Stimulated activated CD4-positive, alpha-beta T cell treated with anti-CD3 and anti-CD28 coated beads, Interleukin-4, amount 100 ng/mL, for 4 hours (primary cell): ENCODE measurements at places on chromosomes 3 and 15.

DNA sequence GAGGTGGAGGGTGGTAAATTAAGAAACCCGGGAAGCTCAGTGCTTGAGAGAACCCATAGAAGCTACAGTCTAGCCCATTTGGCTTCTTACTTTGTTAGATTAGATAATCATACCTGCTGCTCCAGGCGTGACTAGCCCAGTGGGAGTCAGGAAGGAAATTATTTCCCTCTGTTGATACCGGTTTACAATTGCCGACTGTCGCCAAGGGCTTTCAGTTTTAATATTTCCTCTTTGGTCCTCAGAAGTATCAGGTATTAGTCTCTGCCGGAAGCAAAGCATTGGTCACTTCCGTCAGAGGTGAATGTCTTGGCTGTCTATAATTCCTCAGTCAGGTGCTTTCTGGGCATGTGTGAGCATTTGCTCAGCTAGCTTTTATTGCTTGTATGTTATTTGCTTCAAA is 75.2 kb downstream of the LPP start:
- DNase-seq: no peak

GRCh38 chr15:89149501-89150101 is 61.3 kb downstream of the ABHD2 start:
- DNase-seq: no peak

- no peak for DNase-seq
Measured at GRCh38 chr3:66261355-66261754, 40.6 kb downstream of the SLC25A26 start.

DNA sequence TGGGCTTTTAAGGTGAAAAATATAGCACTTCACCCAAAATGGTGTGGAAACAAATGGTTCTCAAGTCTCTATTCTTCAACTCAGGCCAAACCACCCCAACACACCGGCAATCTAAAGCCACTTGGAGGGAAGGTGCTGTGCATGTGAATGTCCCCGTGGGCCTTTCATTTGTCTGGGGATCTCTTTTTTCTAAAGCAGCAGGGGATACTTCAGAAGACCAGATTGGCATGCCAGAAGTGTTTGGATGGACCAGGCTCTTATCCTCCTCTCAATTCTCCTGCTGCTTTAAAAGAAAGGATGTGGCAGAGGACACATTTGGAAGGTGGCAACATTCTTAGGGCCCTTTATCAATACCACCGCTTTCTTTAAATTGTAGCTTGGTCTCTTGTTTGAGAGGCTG is 193.1 kb downstream of the MEIS2 start:
- DNase-seq: no peak

DNA sequence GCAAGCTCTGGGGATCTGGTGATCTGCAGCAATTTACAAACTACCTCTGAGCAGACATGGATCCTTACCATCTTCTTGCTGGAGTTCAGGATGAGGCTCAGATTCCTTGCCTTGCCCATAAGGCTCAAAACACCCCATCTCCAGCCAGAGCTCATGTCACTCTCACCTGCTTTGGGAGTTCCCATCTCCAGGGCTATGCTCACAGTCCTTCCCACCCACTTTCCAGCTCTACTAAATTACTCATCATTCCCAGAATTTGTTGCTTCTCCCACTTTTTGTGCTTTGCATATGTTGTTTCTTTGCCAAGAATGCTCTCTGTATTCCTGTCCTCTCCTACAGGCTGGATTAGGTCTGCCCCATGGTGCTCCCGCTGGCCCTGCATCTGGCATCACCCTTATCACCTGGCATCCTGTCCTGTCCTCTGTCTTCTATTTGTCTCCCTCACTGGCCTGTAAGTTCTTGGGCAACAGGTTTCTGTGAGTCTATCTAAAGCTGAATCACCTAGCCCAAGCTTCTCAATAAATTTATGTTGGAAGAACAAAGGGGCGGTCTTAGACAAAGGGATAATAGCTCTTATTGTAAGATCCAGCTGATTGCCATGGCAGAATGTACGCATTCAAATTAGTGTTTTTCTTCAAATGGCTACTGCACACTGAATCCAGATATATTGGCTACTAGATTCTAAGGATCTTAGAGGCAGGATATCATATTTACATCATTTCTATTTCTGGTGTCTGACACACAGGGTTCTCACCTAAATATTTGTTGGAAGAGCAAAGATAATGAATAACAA is 179.2 kb downstream of the CLSTN2 start:
- no peak for DNase-seq

DNA sequence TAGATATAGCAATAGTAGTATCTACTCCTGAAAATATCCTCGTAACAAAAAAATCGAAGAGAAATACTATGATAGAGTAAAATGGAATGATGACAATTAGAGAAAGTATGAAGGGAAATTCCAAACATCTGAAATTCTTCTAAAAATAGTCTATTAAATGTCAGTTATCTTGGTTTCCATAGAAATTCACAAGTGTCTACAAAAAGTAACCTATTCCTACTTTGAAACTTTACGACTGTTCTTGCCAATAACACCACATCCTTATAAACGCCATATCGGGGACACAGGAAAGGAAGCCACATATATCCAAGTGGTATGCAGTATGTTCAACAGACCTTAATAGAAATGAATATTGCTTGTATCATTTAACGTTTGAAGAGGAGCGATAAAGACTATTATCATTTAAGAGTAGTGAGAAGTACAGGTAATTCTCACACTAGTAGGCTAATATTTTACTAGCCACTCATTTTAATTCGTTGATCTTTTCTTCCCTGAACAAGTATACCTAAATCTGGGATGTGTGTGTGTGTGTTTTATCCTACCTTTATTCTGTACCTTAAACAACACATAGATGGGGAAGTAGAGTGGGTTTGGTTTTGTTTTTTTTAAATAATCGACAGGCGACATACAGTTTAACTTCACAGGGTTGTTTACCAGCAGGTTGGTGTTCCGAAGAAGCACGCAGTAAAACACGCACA is 1.2 kb downstream of the GPR176 start:
- no peak for DNase-seq

DNA sequence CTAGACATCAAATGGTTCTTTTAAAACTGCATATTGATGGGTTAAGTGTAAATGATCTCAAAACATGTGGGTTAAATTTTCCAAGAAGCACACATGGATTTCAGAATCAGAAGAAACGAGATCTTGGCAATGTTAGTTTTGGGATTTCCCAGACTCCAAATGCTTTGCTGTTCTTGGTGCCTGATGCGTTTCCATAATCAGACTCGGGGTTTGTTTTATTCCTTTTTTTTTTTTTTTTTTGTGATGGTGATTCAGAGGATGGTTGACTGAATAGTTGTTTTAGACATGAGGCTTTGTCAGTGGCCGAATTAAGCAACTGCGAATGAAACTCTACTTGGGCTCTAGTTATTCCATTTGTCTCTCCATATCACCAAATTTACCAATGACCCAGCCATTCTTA is 52.2 kb upstream of the FAM98B start:
- no peak for DNase-seq

DNA sequence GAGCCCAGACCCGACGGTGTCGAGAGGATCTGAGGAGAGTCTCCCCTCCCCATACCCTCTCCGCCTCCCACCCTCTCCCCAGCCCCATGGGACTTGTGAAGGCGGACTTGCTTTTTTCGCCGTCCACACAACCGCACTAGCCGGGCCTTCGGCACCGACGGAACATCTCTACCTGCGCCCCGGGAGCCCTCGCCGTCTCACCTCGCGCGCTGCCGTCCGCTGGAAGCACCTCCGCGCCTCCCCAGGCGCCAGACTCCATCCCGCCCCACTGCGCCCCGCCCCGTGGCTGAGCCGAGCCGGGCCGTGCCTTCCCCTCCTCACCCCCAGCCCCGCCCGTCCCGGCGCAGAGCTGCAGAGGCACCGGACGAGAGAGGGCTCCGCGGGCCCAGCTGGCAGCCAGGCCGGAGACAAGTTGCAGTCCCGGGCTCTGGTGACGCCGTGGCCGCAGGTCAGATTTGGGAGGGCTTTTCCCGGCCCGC is at the start of the genes DUOX1 and DUOXA1:
Gene DUOX1, plus strand, starts transcription at position 344 of the 479 bp plus-strand sequence. CDS start 1,973 bp downstream, outside the sequence.
Gene DUOXA1, minus strand, starts transcription at position 229 of the 479 bp plus-strand sequence. CDS start 6,865 bp downstream, outside the sequence.
- peak; percentile 13 for DNase-seq

DNA sequence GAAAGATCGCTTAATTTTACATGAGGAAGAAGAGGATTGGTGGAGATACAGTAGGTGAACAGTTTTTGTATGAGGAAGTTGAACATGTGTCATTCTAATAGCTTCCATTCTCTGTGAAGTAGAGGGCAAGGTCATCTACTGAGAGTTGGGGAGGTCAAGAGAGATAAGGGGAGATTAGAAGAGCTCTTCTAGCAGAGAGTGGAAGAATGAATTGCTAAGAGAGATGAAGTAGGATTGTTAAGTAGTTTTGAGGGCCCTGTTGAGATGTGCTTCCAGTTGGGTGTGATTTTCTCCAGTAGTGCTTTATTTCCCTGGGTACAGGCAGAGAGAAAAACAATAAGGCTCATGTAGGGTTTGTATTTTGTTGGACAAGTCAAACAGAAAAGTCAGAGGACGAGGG is 5.2 kb downstream of the OPA1 start:
- DNase-seq: no peak
